Central memory CD4-positive, alpha-beta T cell (primary cell): ENCODE measurements at places on chromosomes 11 and 22.

- DNase-seq = no peak
Measured at GRCh38 chr11:71304045-71304444, 51.7 kb upstream of the SHANK2 start.

GRCh38 chr11:60985991-60986915 lies 14.8 kb downstream of the CD6 start:
- peak; percentile 98 for DNase-seq

DNA sequence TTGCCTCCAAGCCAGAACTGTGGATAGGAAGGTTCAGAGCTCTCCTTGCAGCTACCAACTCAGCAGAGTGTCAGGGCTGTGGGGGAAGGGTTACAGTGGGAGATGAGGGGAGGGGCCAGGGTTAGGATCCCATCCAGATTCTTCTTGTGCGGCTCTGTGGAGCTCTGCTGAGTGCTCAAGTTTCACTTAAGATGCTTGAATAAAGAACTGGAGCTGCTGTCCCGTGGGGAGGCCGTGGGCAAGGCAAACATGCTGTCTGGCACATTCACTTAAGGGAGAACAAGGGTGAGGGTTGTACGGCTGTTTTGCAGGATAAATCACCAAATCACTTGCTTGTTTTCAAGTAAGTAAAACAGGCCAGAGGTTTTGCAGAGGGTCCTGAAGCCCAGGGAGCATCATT lies 197.1 kb downstream of the FAM76B start:
- no peak for DNase-seq

DNA sequence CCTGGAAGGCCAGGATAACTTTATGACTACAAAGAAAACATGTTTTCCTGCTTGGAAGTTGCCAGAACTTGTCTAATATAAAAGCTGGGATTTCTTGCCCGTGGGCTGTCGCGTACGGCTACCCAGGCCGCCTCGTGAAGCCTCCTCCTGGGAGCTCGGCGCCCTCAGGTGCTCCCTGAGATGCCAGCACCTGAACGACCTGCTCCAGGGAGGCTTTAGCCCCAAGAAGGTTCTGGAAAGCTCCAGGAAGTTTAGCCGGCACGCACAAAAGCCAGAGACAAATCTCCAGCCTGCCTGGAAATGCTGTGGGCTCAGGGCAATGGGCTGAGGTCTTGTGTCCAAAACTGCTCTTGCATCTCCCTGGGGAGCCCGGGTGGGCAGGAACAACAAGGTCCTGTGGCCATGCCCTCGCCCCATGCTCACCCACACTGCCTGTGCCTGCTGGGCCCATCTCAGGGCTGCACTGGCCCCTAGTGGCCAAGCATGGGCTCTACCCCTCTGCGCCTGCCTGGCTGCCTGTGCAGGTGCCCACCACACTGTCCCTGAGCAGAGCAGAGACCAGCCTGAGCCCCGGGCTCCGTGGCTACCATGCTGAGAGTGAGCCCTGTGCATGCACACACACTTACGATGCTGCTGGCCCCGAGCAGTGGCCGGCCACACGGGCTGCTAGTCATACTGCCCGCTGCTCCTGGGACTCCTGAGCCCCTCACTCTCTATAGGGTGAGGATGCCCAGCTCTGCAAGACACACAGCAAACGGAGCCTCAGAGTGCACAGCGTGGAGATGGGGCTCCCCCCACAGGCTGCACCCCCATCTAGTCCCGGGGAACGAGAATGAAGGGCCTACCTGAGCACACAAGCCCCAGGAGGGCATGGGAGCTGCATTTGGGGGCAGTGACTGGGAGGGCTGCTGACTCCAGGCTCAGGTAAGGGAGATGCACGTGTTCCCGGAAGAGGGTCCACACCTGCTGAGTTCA lies 4.9 kb upstream of the CELSR1 start:
- DNase-seq = peak; percentile 66

DNA sequence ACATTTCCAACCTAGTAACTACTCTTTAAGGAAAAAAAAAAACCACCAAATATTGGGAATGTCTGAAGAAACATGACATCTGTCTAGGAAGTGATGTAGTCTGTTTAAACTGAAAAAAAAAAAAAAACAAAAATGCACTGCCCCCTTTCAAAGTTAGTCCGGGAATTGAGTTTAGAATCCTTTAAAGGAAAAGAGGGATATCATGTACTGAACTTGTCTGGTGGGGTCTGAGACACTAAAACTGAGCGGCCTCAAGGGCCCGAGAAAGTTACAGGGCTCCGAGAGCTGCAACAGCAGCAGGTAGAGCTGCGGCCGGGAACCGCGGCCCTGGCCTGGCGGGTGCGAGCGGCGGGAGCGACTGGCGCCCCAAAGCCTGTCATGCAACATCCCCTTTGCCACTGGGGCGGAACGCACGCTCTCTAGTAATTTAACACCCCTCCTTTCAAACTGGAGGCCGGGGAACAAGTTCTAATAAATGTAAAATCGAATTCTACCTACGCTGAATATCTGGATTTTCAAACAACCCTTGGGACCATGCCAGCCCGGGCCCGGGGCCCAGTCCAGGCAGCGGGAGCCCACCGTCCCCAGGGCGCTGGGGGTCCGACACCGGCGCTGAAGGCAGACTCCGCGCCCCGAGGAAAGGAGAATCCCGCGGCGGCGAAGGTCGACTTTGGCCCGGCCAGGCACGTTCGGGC lies 736 bp downstream of the RDX start:
- DNase-seq = peak; percentile 50
